ENCODE measurements at places on chromosomes 3 and 15.

GRCh38 chr15:57224664-57225063 is 151.6 kb upstream of the CGNL1 start:
- DNase-seq, result peak; percentile 59

DNA sequence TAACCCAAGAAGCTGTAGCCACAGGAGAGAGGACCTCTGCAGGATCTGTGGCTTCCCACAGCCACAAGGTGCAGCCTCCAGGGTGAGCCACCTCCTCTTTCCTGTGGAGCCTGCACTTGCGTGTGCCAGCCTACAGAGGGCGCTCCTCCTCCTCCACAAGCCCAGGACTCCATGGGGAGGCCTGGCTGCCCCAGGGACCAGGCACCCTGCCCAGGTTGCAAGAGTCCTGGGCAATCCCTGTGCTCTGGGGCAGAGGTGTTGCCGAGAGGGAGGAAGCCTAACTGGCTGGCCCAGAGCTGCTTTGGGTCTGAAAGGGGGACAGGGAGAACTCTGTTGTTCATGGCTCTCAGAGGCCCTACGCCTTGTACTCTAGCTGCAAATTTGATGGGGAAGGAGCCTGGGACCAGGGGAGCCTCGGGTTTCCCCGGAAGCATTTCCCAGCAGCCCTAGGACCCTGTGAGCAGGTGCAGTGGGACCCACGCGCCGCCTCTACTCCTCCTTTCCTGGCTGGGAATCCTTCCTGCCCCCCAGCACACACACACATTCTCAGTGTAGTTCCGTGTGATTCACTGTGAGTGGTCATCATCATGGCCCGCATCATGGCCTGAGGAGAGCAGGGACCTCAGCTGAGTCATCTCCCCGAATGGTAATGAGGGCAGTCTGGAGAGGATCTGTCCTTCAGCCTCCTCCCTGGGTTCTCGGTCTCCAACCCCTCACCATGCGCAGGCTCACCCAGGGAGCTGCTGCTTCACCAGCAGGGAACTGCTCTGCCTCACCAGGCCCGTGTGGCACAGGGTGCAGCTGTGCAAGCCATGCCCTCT is 24.3 kb downstream of the TBC1D21 start:
- DNase-seq, result peak; percentile 69

- DNase-seq, result no peak
Measured at GRCh38 chr3:14127516-14128161, 2.8 kb downstream of the TMEM43 start.

- DNase-seq, result no peak
Measured at GRCh38 chr3:106530367-106530766, 661.6 kb upstream of the CBLB start.

GRCh38 chr3:128435058-128435457 is 31.6 kb downstream of the DNAJB8 start:
- no peak for DNase-seq

- no peak for DNase-seq
Measured at GRCh38 chr3:139975594-139976365, 40.8 kb downstream of the CLSTN2 start.

- DNase-seq, result no peak
Measured at GRCh38 chr15:68646156-68646555, 67.4 kb downstream of the CORO2B start.

DNA sequence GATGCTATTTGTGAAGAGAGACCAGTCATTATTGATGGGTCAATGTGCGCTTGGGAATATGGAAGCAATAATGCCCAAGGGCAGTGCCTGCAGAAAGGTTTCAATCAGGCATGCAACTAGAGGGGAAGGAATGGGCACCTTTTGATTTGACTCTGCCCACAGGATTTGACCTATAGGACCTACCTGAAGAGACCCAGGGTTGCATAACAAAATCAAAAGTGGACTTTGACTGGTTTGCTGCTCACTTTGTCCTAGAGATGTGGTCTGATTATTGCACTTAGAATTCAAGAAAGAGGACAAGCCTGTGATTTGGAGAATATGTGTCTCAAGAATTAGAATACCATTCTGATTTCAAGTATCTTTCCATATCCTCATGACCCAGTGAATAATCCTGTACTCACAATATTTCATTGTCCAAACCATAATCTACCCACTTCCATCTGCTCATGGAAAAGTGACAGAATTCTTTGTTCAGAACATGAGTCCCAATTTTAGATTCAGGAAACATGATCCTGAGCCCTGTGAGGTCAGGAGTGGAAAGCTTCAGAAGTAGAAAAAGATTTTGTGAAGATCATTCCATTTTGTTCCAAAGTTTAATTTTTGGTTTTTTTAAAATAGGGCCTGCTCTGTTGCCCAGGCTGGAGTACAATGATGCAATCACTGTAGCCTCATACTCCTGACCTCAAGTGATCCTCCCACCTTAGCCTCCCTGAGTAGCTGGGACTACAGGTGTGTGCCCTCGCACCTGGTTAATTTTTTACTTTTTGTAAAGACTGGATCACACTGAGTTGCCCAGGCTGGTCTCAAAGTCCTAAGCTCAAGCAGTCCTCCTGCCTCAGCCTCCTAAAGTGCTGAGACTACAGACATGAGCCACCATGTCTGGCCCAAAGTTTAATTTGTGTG is 151.3 kb upstream of the NR2E3 start:
- DNase-seq, result no peak

DNA sequence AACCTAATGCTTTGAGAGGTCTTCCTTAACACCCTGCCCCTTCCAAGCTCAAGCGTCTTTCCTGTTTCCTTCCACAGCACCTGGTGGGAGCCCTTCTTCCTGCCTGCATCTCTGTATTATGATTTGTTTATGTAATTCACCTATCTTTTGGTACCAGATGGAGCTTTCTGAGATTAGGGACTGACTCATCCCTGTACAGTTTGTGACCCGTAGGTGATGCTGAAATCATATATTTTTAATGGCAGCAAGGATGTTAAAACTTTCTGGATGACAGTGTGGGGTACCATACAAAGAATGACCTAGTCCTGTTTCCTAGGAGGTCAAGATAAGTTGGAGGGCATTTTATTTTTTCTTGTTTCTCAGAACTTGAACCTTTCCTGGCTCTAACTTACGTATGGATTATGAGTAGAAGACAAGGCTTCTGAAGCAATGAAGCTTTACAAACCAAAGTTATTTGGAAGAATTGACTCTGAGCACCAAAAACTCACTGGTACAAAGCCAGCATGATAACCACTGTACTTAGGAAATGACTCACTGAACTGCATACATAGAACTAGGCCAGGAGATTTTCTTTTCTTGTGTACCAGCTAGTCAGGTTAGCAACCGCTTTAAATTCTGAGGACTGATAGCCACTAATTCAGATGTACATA is 46.6 kb downstream of the HHLA2 start:
- DNase-seq, result no peak

DNA sequence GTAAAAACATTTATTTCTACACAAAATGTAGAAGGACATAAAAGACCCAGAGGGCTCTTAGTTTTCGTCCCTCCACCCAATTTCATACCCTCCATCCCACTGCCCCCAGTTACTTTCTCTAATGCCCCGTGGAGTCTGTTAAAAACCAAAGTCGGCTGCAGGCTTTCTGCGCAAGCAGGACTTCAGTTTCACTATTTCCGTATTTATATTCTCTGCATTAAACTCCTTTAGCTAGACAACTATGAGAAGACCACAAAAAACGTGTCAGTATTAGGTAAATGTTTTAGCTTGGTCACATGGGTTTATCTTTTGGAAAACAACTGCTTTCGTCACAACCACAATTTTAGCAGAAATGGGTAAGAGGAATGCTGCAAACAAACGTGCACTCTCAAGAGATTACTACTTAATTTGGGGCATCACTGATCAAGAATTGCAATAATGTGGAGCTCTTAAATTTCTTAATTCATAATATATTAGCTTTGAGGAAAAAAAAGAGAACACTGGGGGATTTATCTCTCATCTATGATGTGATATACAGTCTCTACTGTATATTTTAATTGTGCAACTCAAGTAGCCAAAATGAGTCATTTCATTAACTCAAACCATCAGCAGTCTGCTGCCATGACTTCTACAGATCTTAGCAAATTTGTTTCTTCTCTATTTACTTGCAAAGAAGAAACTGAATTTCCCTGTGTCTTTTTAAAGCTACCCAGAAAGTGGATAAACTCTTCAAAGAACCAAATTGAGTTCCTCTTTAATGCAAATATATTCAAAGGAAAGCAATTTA is 740 bp upstream of the NSMCE3 start:
- DNase-seq, result peak; percentile 60

- DNase-seq, result no peak
Measured at GRCh38 chr3:195185583-195185982, 85.4 kb downstream of the XXYLT1 start.

DNA sequence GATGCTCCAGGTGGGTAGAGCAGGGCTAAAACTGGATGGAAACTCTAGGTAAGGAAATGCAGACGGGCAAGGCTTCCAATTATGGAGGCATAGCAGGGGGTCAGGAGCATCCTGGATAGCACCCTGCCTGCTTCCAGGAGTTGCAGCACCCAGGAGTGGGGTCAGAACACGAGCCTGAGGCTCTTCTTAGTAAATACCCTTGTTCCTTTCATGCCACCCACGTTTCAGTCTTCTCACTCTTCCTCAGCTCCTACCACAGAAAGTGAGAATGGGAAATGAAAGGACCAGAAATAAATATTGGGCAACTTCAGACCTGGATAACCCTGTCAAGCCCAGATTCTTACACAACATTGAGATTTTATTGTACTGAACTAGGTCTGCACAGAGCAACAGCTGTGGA is 16.4 kb downstream of the CCR1 start:
- no peak for DNase-seq

DNA sequence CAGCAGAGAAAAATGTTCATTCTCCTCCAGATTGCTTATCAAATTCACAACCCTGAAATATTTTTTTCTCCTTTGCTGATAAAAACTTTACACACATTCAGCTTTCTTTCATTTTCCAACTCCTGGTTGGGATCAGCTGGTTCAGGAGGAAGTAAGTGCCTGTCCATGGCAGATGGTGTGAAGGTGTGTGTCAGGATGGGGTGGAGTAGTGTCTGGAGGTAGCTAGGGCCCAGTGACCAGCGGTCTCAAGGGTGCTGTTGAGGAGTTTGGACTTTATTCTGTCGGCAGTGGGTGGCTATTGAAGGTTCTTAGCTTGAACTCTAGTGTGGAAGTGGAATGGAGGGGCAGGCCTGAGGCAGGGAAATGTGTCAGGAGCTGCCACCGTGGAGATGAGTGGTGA is 46.9 kb upstream of the PTPN23 start:
- DNase-seq, result no peak

GRCh38 chr15:100039994-100040393 is 301.8 kb downstream of the ADAMTS17 start:
- no peak for DNase-seq

DNA sequence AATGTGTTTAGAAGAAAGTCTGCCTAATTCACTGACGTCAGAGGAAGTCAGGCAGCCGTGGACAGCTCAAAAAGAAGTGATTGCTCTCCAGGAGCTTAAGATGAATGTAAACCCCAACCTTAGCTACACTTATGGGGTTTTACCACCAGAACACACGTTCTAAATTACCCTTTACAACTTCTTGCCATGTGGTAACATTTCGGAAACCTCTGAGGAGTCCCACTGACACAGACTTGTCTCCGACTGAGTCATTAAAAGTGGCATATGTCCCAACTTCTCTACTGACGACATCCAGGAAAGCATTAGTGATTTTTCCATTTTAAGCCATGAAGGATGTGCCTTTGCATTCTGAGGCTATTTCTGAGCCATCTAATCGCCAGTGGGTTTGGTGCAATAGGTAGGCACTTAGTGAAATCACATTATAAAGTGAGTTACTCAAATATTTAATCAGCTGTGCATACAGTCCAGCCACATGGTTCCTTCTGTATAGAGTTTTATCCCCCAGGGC is 32.4 kb downstream of the C2CD4A start:
- peak; percentile 89 for DNase-seq

DNA sequence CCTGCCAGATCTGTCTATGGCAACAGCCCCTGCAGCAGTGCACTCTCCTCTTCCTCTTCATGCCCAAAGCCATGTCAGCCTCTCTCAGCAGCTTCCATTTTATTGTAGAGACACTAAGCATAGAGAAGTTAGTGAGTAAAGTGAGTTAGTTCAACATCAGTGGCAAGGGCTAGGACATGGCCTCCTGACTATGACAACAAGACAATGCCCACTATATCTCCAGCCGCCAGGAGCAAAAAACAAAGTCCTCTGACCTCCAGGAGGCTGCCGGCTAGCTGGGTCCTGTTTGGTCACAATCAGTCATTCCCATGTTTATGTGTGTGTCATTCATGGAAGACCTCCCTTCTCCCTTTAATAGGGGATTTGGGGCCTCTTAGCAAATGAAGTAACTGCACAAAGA is 14.9 kb downstream of the NR1I2 start:
- DNase-seq, result no peak

GRCh38 chr3:9778143-9779074 is 8.7 kb upstream of the CAMK1 start:
- peak; percentile 35 for DNase-seq

GRCh38 chr15:76987896-76988860 is 6.7 kb upstream of the PSTPIP1 start:
- no peak for DNase-seq

DNA sequence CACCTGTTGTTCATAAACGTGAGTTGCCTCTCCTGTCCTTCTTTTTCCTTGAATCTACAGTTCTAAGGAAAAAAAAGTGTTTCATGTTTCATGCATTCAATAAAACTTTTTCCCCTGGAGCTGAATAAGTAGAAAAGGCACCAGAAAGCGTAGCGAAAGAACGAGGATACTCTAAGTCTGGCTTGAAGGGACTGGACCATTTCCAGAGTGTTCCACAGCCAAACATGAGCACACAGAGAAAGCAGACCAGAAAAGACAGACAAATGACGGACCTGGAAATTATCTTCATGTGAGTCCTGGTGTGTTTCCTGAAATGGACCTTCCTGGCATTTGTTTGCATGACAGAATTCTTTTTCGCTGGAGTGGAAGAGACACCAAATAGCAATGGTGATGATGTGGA is 204.7 kb downstream of the SV2B start:
- DNase-seq, result no peak

GRCh38 chr15:91887321-91887720 is 33.8 kb downstream of the SLCO3A1 start:
- DNase-seq, result no peak

GRCh38 chr15:100768501-100768931 is 111.1 kb upstream of the ALDH1A3 start:
- no peak for DNase-seq

- no peak for DNase-seq
Measured at GRCh38 chr3:50331364-50331907, 3.4 kb upstream of the TUSC2 start.

- no peak for DNase-seq
Measured at GRCh38 chr3:107387555-107387954, 10.3 kb downstream of the CCDC54 start.

- peak; percentile 5 for DNase-seq
Measured at GRCh38 chr3:131053043-131053859, 26.6 kb downstream of the NEK11 start.

- DNase-seq, result no peak
Measured at GRCh38 chr3:45207446-45207845, 18.6 kb downstream of the TMEM158 start.

DNA sequence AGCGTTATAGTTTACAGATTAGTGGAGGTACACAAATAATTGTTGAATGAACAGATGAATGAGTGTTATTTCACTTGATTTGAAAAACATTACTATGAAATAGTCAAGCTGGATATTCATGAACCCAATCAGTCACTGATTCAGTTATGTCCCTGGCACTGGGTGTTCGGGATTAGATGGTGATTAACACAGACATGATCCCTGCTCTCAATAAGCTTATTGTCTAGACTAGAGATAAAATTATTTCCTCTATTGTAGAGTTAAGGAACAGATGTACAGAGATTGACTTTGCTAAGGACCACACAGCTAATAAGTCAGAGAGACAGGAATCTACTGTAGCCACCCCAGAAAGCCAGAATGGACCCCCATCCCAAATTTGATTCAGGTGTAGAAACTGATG is 963 bp downstream of the GRAMD1C start:
- DNase-seq, result no peak

GRCh38 chr15:92111751-92112150 is 258.2 kb downstream of the SLCO3A1 start:
- DNase-seq, result no peak
